ENCODE measurements at places on chromosomes 1 and 21.

DNA sequence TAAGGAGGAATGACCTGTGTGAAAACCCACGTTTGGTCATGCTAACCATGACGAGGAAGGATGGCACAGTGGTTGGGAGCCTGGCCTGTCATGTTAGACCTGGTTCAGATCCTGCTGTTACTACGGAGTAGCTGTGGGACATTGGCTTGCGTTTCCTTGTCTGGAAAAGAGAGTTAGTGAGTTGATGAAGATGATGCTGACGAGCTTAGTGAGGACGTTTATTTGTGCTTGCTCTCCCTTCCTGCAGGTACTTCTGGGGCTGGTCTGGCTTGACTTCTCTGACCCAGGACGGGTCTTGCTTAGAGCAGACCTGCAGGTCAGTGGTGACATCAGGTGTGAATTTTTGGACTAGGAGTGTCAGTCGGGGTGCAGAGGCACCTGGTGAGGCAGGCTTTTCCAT lies 14.7 kb downstream of the GALNT2 start:
- DNase-seq: no peak

- no peak for DNase-seq
These were observed 648.1 kb downstream of the USP25 start for GRCh38 chr21:16377857-16378256.

GRCh38 chr1:150749720-150750311 lies 15.8 kb downstream of the CTSS start:
- DNase-seq: no peak

GRCh38 chr1:15538771-15539170 lies 12.1 kb downstream of the DNAJC16 start:
- no peak for DNase-seq

DNA sequence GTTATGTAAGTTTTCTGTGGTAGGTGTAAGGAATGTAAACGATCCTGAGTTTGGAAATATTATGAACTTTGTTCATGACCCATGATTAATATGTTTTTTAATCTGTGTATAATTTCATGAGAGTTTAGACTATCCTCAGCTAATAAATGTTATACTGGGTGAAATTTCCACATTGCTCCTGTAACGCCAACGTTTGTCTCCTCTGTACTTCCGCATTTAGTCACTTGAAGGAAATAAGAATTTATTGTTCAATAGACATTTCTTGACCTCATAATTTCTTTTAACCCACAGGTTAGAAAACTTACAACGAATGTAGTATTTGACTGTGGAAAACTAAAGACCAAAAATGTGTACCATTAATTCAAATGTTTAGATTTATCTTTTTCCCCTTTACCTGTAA lies 876 bp downstream of the KCNJ15 start:
- DNase-seq: no peak

- DNase-seq: no peak
These were observed 39.3 kb downstream of the POFUT2 start for GRCh38 chr21:45248301-45248892.

GRCh38 chr1:180287988-180288705 lies 58.1 kb downstream of the LHX4 start:
- DNase-seq: no peak

- DNase-seq: peak; percentile 94
These were observed 151.4 kb downstream of the TGFB2 start for GRCh38 chr1:218496561-218496960.

DNA sequence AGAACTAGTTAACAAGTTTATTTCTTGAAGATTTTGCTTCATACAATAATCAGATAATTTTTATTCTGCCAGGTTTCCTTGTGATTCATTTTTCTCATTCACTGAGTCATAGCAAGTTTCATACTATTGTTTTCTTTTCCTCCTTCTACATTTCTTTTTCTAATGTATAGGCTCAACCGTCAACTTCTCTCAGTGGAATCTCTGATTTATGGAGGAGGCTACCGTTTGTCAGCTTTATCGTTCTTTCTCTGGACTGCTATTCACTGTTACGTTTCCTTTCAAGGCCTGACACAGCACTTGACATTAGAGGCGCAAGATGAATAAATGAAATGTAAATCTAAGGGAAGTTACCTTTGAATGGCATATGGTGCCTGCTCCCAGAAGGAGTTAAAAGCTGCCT lies 284.3 kb upstream of the NR5A2 start:
- DNase-seq: peak; percentile 70

DNA sequence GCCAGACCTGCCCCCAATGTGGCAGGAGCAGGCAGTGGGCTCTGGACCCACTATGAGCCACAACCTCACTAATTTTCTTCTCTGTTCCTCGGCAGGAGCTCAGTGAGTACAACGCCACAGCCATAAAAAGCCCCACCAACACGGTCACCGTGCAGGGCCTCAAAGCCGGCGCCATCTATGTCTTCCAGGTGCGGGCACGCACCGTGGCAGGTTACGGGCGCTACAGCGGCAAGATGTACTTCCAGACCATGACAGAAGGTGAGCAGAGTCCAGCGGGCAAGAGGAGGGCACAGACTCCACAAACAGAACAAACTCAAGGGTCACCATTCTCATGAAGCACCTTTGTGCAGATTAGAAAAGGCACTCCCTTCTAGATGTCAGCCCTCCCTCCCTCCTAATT lies 79.9 kb downstream of the LACTBL1 start:
- no peak for DNase-seq

GRCh38 chr1:6206520-6206855 lies 569 bp downstream of the RNF207 start:
- DNase-seq: no peak

- peak; percentile 1 for DNase-seq
These were observed 18.8 kb upstream of the MAP1LC3C start for GRCh38 chr1:242017580-242018233.

- no peak for DNase-seq
These were observed 57.9 kb downstream of the RABGAP1L start for GRCh38 chr1:174217248-174217647.

DNA sequence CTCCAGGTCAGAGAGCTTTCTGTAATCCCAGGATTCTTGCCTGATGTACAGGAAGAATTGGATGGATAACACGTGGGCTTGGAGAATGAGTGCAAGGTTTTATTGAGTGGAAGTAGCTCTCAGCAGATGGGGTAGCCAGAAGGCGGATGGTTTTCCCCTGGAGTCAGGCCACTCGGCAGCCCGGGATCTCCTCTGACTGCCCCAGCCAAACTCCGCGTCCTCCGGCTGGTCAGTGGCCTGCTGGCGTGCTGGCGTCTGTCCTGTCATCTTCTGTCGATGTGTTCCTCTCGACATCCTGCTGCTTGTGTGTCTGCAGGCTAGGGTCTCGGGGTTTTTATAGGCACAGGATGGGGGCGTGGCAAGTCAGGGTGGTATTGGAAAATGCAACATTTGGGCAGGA lies 27.4 kb upstream of the GJA9 start:
- DNase-seq: no peak

- no peak for DNase-seq
These were observed 10.9 kb upstream of the CDK11B start for GRCh38 chr1:1669468-1670440.

- no peak for DNase-seq
These were observed 56.6 kb downstream of the NKAIN1 start for GRCh38 chr1:31183126-31183525.

GRCh38 chr1:63320022-63320721 lies 2.2 kb upstream of the FOXD3 start:
- no peak for DNase-seq

- no peak for DNase-seq
These were observed 27.7 kb downstream of the CXADR start for GRCh38 chr21:17540530-17540929.

GRCh38 chr1:31781138-31781755 lies 17.1 kb upstream of the ADGRB2 start:
- DNase-seq: no peak

DNA sequence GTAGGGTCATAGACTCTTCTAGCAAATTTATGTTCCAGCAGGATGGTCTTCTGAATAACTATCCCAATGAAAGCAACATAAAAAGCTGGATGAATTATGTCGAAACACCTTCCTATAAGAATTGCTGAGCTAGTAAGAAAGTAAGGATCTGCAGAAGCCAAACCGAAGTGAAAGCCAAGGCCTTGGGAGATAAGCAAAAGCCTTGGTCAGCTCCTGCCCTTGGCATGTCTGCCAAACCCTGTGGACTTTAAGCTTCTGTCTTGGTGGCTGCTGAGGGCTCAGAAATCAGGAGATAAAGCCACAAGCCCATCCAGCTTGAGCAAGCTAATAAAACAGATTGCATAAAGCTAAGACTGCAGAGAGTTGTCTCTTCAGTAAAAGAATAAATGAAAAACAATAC lies 81.2 kb upstream of the KCND3 start:
- DNase-seq: no peak

DNA sequence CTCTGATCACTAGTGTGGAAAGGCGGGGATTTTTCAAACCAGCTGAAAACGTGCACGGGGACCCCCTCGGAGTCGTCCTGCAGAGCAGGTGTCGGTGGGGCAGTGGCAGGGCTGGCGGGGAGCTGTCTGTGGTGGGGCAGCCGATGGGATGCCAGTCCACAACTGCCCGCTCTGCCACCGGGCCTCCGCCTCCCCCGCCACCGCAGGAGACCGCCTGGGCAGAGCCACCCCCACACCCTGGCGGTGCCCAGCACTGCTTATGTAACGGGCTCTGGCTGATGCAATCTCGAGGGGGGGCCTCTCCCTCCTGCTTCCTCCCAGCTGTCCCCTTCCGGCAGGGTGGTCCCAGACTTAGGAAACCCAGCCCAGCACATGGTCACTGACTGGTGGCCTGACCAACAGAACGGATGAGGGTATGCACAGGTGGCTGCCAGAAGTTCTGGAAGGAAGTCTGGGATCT lies 9.3 kb downstream of the CHD5 start:
- DNase-seq: no peak

GRCh38 chr1:156409439-156409838 lies 40.4 kb downstream of the RHBG start:
- no peak for DNase-seq

GRCh38 chr1:107900090-107900945 lies 64.7 kb downstream of the VAV3 start:
- DNase-seq: no peak

- no peak for DNase-seq
These were observed 31.4 kb downstream of the CLSTN1 start for GRCh38 chr1:9792156-9793042.

DNA sequence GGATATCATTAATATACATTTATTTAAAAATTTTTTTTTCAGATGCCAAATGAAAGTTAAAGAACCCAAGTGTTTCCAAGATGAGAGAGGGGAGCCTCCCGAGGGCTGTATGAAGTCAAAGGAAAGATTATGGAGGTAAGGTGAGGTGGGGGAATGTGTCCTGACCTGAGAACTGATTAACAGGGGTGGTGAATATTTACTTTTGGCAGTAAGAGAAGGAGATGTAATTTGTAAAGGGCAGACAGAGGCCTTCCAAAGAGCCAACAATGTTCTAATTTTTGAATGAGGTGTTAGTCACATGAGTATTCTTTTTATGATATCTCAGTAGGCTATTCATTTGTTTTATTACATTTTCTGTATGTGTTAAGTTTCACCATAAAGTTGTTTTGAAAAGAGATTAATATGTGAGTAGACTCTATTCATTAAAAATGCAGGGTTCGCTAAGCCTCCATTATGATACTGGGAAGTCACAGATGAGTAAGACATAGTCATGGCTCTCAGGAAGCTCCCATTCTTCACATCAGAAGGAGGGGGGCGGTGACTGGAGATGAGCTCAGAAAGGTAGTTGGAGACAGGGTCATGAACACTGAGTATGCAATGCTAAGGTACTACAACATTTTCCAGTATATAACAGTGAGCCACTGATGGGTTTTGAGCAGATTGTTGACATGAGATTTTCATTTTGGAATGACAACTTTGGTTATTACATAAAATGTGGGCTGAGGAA lies 62.4 kb upstream of the TNFSF18 start:
- DNase-seq: peak; percentile 83

DNA sequence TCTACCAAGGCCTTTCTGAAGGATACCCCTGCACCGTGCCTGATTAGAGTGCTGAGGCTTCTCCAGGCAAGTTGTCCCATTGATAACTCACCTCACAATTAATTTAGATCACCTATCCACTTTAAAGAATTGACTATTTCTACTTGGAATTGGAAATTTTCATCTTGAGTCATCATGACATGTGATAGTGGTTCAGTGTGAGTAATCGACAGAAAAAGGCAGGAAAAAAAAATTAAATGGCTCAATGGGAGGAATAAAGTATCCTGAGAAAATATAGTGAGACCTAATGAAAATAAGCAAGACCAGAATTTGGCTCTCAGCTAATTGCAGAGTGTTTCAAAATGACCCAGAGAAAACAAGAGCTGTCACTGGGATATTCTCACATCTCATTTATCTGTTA lies 222.4 kb upstream of the C8B start:
- no peak for DNase-seq

DNA sequence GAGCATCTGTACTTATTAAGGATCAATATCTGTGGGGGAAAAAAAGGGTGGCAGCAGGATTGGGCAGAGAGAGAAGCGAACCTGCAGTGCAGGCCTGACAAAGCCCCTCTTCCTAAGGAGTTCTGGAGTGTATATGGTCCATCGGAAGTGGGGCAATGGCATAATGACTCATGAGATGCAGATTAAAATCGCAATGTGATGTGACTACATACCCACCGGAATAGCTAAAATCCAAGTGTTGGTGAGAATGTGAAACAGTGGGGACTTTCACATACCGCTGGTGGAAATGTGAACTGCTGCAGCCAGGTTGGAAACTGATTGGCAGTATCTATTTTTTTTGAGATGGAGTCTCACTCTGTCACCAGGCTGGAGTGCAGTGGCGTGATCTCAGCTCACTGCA lies 8.2 kb upstream of the CREG1 start:
- DNase-seq: no peak

DNA sequence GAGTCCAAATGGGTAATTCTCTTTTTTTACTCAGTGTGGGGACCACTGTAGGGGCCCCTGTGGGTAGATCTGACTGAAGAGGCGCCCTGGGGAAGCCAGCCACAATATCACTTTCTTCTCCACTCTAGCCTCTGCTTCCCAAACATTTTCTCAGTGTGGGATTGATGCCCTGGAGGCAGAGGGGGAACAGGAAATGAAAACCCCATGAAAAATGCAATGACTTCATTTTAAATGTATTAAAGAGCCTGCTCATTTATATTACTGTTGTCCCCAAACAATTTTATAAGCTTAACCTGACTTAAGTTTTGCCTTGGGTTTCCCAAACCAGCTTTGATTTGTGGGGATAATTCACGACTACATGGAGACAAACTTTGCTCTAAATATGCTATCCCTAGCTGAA lies 181.9 kb downstream of the C1orf94 start:
- no peak for DNase-seq

GRCh38 chr1:183877053-183877720 lies 72.3 kb downstream of the RGL1 start:
- no peak for DNase-seq
